Astrocyte of the cerebellum (primary cell): ENCODE measurements at places on chromosomes 7 and 10.

GRCh38 chr7:4612939-4613841 is 68.9 kb upstream of the FOXK1 start:
- DNase-seq, result peak; percentile 34

DNA sequence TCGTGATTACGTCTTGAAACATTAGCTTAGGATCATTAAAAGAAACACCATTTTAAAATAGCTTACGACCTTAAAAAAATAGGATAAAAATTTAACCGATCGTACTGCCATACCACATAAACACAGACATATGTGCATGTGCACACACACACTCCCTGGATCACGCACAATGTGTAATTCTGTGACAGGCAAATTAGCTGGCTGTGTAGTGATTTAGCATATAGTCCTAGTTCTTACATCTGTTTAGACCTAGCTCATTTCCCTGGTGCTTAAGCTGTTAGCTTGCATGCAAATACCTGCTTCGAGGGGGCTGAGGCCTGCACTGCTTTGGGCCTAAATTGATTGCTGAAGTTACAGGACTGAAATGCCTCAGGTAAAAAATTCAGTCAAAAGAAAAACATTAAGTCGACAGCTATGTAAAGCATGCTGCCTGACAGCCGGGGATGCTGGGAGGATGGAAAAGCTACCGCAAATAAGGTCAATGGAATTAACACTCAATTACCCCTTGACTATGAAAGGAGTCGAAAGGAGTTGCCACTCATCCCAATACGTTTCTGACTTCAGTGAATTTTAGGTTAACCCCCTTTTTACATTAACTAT is 267.1 kb upstream of the FZD8 start:
- no peak for DNase-seq

GRCh38 chr10:101441541-101442455 is 87.8 kb downstream of the BTRC start:
- peak; percentile 34 for DNase-seq

- DNase-seq, result no peak
Observed at GRCh38 chr10:52906046-52906445, 133.5 kb upstream of the MBL2 start.

- peak; percentile 70 for DNase-seq
Observed at GRCh38 chr7:91657483-91658071, 222.9 kb downstream of the MTERF1 start.

DNA sequence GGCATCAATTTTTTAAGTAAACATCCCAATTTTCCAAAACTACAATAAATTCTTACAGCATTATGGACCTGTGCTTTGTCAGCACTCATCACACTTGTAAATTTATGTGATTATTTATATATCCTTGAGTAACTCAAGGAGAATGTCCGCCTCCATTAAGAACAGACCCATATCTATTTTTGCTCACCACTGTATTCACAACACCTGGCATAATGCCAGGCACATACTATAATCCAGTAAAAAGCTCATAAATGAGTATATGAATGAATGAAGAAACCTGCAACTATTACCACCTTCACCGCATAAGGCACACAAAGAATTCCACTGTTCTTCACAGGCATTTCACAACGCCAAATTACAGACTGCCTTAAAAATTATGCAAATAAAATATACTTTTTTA is 46.9 kb downstream of the MINDY3 start:
- no peak for DNase-seq

GRCh38 chr7:85114342-85114741 is 72.5 kb downstream of the SEMA3D start:
- DNase-seq, result no peak

DNA sequence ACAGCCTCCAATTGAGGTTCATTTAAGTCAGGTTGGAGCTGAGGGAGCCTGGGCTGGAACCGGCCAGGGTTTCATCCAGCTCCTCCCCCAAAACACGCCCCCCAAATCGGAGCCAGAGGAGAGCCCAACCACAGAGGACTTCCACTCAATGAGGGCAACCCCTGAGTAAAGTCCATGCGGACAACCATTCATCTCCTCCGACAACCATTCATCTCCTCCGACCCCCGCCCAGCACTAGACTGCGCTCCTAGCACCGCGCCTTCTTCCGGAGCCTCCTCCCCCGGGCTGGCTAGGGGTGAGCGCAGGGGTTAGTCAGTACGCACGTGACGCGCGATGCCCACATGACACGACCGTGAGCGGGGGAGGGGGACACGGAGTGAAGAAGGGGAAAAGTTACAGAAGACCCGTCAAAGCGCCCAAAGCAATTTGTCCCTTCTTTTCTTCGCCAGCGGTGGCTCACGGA is 1.4 kb downstream of the MAGI2 start:
- DNase-seq, result no peak

DNA sequence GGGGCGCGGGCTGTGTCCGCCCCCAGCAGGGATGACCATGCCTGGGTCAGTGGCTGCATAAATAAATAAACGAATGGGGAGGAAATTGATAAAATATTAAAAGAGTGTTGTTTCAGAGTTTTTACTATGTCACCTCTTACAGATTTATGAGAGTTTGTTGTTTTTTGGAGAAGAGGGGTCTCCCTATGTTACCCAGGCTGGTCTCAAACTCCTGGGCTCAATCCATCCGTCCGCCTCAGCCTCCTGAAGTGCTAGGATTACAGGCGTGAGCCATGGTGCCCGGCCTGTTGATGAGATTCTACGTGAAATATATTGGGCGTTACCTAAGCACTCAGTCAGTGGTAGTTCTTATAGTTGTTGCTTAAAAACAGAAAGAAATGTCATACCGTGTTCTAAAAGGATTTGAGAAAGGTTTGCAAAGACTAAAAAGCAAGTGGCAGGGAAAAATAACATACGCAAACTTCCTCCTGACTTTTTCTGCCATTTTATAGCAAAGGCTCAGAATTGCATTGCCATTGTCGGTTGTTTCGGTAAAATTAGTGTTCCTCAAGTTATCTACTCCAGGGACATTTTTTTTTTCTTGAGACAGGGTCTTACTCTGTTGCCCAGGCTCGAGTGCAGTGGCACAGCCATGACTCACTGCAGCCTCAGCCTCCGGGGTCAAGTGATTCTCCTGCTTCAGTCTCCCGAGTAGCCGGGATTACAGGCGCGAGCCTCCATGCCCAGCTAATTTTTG is 39.5 kb upstream of the FOXK1 start:
- DNase-seq, result no peak

GRCh38 chr7:20393021-20393610 is 62.4 kb downstream of the ITGB8 start:
- DNase-seq, result no peak

DNA sequence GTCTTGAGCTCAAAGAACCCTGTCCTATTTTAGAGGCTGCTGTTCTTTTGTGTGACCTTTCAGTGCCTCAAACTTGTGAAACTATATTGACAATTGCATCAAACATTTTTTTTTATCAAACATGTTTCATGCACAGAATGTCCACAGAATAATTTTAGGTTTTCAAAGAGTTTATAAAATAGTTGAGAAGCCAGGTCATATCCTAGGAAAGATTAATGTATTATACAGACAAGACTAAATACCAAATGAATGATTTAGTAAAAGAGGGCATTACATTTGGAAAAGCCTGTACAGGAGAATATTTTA is 67.0 kb downstream of the CDK6 start:
- no peak for DNase-seq

- no peak for DNase-seq
Observed at GRCh38 chr7:97601931-97602457, 129.9 kb upstream of the TAC1 start.

DNA sequence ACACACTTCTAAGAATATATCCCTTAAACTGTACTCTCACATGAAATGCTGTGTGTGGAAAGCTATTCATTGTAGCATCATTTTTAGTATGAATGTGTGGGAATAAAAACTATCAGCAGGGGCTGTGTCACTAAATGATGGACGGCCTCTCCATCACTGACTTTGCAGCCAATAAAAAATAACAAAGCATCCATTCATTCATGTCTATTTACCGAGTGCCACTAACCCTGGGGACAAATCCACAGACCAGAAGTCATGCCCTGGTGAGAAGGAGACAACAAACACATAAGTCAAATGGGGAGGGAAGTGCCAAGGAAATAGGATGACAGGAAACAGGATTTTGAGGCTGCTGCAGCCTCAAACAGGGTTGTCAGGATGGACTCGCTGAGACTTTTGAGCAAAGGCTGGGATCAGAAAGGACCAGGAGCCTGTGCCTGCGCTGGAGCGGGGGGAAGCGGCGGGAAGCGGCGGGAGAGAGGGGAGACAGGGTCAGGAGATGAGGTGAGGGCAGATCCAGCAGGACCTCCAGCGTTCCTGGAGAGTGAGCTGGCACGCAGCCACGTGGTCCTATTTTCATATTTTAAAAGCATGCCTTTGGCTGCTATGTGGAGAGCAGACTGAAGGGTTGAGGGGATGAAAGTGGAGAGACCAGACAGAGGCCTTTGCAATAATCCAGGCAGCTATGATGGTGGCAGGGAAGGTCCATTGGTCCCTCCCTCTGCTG is 2.2 kb upstream of the NOM1 start:
- no peak for DNase-seq

- DNase-seq, result no peak
Observed at GRCh38 chr10:88983206-88983605, 7.4 kb upstream of the FAS start.

DNA sequence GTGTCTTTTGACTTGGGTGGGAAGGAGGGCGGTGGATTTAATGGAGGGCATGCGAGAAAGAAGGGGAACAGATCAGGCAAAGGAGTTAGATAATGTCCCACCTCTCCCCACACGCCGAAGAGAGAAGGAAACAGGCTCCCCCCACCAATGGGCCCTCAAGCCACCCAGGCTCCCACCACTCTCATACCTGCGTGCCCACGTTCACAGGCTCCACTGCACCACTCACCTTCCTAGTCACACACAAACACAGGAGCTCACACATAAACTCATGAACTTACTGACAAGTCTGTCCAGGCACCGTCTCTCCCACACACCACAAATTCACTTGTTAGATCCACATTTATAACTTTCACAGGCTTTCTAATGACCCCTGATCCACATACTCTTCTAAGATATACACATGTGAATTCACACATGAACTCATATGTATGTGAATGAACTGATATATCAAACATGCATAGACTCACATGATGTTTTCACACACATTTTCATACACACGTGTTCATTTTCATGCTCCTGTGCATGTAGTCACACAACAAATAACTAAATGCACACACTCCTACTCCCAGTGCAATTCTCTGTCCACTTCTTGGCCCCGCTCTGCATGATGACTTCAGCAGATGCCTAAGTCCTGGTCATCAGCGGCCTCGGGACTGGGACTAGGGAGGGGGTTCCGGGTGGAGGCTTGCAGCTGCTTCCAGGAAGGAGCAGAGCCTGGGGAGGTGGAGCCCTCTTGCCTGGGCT is 1.5 kb downstream of the LZTS2 start:
- peak; percentile 55 for DNase-seq

GRCh38 chr10:75240329-75241076 is 4.7 kb upstream of the COMTD1 start:
- DNase-seq, result no peak

- peak; percentile 64 for DNase-seq
Observed at GRCh38 chr7:129969881-129970446, 17.2 kb upstream of the UBE2H start.

DNA sequence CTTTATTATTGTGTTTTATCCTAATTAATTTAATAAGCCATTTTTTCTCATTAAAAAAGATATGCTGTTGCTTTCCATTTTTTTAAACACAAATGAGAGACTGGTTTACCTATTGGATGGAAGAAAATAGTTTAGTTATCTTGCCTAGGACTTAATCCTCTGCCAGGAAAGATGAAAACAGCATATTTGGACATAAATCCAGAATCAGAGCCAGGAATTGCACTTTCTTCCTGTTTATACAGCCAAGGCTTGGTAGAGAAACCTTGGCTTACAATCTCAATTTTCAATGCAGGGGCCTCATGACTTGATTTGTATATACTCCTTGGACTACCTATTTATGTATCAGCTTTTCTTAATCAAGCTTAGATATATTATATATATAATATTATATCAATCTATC is 618.8 kb upstream of the SEMA3D start:
- no peak for DNase-seq

GRCh38 chr7:99782012-99782953 is 1.7 kb downstream of the CYP3A4 start:
- DNase-seq, result no peak

GRCh38 chr10:13046851-13047528 is 45.5 kb upstream of the CCDC3 start:
- DNase-seq, result no peak

DNA sequence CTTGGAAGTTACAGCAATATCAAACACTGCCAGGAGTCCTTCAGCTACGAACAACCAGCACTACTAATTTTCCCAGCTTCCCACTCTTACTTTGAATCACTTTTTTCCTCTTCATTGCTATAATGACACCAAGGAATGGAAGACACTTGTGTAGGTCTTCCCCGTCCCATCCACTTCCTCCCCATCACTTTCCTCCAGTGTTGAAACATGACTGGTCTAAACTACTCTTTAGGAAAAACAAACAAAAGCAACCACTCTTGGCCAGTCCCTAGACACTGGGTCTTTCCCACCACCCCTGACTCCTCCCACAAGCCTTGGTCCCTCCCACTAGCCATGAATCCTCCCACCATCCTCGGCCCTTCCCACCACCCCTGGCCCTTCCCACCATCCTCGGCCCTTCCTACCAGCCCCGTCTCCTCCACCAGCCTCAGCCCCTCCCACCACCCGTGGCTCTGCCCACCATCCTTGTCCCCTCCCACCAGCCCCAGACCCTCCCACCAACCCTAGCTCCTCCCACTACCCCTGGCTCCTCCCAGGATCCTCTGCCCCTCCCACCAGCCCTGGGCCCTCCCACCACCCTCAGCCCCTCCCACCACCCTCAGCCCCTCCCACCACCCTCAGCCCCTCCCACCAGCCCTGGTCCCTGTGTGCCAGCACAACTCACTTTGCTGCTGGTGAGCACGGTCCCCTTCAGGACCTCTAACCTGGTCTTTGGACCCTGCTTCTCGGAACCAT is 68.5 kb downstream of the CXCL12 start:
- DNase-seq, result no peak

GRCh38 chr10:56181607-56182006 is 179.5 kb downstream of the ZWINT start:
- DNase-seq, result no peak

DNA sequence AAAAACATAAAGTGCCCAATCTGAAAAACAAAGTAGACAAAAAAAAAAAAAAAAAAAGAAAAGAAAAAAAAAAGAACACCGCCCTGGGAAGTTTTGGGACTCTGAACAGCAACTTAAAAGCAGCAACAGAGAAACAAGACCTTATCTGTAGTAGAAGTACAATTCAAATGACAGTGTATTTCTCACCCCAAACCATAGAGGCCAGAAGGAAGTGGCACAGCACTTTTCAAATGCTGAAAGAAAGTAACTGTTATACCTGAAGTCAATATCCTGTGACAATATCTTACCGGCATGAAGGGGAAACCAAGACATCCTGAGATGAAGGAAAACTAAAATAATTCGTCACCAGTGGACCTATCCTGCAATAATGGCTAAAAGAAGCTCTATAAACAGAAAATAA is 112.1 kb downstream of the DNAJC1 start:
- no peak for DNase-seq

DNA sequence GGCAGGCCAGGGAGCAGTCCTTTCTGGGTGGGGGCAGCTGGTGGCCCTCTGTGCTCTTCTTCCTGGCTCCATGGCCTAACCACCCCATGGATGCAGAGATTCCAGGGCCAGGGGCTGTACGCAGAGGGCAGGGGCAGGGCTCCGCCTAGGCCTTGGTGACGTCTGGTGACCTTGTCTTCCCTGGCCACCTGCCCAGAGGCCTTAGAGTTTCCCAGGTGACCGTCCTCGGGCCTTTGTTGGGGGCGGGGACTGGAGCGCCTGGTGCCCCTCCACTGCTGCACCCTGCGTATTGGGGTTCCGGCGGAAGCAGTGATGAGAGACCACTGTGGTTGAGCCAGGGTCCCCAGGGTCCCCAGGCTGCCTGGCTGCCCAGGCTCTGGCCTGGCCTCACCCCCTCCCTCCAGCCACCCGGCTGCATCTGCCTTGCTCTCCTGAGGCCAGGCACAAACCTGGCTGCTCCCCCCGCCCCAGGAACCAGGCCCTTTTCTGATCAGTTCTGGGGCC is 10.3 kb downstream of the PWWP2B start:
- DNase-seq, result no peak
